ENCODE measurements at places on chromosomes 12 and 14.

GRCh38 chr12:101743242-101743641 lies 4.0 kb upstream of the SYCP3 start:
- DNase-seq: no peak

GRCh38 chr14:52063052-52063462 lies 5.8 kb downstream of the NID2 start:
- DNase-seq: no peak

- DNase-seq: peak; percentile 68
These were observed 482 bp upstream of the IFI27L2 start for GRCh38 chr14:94129758-94130414.

DNA sequence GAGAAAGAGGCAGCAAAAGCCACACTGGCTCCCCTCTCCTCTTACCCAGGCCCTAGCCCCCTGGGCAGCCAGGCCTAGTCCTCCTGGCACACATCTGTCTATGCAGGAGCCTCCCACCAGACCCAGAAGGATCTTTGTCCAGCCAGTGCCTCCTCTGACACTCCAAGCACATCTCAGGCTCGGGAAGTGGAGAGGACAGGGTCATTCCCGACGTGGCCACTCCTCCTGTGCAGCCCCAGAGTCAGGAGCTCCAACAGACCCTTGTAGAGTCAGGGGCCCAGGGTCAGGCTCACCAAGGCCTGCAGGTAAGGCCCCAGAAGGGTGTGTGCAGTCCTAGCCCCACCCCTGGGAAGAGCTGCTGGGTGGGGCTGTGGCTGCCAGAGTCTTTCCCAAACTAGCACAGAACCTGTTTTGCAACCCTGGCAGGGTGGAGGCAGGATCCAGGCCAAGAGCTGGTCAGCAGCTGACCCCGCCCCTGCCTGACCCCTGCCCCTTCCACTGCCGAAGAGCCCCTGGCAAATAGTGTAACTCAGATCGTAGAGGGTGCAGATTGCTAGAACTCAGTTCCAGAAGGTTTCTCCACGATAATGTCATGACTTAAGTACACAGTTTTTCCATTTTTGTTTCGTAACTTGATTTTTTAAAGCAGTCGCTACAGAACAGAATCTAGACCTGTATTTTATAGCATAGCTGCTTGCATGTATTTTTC lies 26.6 kb upstream of the PNMA1 start:
- DNase-seq: no peak

- DNase-seq: no peak
These were observed 84.4 kb downstream of the ARF6 start for GRCh38 chr14:49977126-49977841.

- DNase-seq: no peak
These were observed 28.0 kb downstream of the VPS37B start for GRCh38 chr12:122867691-122868461.

- no peak for DNase-seq
These were observed 12.6 kb downstream of the GPR65 start for GRCh38 chr14:88017535-88017934.

All from HT1080 (cell line).